ENCODE measurements at places on chromosomes 1 and 21. TPM values are rescaled to one million over a fixed set of nuclear protein-coding genes. Genes with fewer than 3 reads are reported as not detected.

DNA sequence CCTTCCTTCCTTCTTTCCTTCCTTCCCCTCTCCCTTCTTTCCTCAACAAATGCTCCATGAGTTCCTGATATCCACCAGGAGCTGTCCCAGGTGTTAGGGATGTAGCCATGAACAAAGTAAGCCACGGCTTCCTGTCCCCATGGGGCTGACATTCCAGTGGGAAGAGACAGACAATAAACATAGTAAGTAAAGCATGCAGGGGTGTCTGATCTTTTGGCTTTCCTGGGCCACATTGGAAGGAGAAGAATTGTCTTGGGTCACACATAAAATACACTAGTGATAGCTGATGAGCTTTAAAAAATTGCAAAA is 81.5 kb upstream of the ZBTB40 start:
- no peak for DNase-seq

DNA sequence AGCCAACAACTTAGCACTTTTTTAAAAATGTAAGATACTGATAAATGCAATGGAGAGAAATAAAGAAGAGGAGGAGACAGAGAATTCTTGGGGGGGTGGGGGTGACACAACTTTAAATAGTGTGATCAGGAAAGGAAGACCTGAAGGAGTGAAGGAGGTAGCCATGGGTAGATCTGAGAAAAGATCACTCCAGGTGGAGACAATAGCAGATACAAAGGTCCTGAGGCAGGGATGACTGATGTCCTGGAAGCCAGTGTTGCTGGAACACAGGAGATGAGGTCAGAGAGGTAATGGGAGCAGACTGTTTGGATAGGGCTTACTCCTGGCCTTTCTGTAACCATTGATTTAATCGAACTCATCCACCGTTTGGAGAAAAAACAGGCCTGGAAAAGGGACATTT is 24.6 kb upstream of the TRABD2B start:
- DNase-seq: no peak

DNA sequence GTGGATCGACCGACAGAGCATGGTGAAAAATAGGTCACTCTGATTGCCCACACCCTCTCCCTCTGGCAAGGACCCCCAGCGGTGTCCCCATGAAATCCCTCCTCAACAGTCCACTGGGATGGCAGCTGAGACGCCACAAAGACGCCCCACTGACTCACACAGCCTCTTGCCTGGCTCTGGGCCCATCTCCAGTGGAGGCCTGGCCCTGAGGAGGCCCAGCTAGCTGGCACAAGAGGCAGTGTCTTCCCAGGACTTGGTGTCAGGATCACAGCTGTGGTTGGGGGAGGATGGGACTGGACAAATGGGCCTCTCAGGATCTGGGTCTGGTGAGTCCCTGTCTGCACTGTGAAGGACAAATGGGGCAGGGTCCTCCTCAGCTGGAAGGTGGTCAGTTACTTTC is 4.6 kb downstream of the ALX3 start:
- no peak for DNase-seq

DNA sequence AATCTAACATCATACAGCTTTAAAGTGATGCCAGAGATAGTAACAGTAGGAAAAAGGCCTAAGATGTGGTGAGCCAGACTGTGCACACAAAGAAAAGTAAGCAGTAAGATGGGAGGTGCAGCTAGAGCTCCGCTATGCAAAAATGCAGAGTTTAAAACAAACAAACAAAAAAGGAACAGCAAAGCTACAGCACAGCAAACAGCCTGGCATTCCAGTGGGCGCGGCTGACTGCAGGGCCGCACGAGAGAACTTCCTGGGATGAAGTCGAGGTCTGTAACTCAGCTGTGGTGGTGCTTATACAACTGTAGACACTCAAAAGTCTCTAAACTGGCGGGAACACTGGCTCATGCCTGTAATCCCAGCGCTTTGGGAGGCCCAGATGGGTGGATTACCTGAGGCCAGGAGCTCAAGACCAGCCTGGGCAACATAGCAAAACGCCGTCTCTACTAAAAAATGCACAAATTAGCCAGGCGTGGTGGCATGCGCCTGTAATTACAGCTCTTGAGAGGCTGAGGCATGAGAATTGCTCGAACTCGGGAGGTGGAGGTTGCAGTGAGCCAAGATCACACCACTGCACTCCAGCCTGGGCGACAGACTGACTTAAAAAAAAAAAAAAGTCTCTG is 30.1 kb downstream of the PRDM15 start:
- DNase-seq: no peak

- DNase-seq: no peak
Measured at GRCh38 chr1:177586429-177586828, 383.4 kb downstream of the SEC16B start.

DNA sequence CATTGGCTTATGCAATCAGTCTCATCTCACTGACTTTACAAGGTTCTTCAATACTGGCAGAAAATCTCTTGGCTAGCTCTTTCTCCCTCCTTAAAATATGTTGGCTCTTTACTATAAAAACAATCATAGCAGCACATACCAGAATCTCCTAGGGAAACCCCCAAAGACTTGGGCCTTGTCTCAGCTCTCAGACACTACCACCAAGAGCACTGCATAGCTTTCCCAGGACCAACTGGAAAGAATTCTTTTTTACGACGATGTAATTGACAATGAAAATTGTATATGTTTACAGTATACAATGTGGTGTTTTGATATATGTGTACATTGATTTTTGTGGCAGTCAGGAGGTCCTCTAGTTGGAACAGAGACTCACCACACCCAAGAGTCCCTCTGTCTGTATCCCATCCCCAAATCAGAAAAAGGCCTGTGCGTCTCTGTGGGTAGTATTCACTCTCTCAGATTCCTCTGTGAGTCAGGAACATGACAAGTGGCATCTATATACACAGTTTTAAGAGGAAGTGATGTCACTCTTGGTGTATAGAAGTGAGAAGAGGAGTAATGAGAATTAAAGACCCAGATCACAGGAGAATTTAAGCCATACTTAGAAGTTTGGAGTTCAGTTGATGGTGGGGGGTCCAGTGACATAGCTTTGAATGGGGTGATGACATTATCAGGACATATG is 21.1 kb downstream of the SMAP2 start:
- peak; percentile 65 for DNase-seq

- DNase-seq: no peak
Measured at GRCh38 chr21:43211760-43212115, 42.9 kb downstream of the CRYAA start.

GRCh38 chr1:205811660-205812059 is 1.3 kb downstream of the SLC41A1 start:
- DNase-seq: no peak

FAM3B gene
- not detected for total RNA-seq

ANKRD45 gene
- total RNA-seq: 0.11 TPM

GNAT2 gene
- total RNA-seq: 0.64 TPM

PROK1 gene
- total RNA-seq: not detected

SLAMF7 gene
- total RNA-seq: 35.9 TPM

PGBD5 gene
- total RNA-seq: 0.11 TPM

SLC16A4 gene
- total RNA-seq: 0.44 TPM

RYR2 gene
- 0.04 TPM for total RNA-seq

CDK18 gene
- total RNA-seq: 4.9 TPM
